ENCODE measurements at places on chromosomes 16 and 17. TPM values are rescaled to one million over a fixed set of nuclear protein-coding genes. Genes with fewer than 3 reads are reported as not detected.

DNA sequence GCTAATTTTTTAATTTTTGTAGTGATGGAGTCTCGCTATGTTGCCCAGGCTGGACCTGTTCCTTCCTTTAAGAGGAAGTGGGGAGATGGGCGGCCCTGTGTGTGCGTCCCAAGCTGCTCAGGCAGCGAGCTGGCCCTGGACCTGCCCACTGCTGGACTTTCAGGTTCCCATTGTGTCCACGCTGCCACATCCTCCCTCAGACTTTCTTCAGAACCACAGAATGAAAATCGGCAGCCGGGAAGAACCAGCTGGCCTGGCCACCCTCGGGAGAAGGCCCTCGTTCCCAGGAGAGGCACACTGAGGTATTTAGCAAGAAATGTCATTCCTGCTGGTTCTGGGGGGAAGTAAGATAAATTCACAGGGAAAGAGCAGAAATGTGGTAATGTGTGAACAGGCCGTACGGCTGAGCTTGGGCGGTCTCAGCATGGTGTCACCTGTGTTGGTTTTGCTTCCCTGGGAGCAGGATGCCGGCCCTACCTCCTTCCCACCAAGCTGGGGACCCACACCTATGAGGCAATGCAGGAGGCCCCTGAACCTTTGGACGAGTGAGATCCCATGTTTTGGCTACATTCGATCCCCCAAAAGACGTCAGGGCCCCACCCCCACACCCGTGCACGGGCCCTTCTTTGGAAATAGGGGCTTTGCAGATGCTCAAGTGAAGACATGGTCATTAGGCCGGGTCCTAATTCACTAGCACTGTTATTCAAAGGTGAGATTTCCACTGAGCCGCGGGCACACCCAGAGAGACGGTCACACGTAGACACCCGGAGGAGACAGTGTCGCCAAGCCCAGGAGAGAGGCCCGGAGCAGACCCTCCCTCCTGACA is 35.9 kb upstream of the ZNF469 start:
- DNase-seq = peak; percentile 35

- no peak for DNase-seq
These were observed 11.8 kb downstream of the CDC27 start for GRCh38 chr17:47177261-47177660.

DNA sequence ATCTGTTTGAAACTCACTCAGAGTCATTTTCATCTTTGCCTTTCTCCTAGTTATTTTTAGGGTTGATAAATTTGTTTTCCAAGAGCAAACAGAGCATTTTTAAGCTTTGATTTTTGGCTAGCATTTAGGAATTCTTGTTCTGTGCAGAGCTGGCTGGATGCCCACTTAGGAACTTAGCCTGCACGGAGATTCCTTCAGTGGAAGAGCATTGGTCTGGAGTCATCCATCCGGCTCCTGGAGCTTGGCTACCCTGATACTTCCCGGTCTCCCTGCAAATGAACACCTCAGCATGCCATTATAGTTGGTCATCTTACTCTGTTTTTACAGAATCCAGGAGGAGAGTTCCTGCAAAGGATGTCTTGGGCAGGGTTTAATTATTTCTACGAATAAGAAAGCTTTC is 57.1 kb downstream of the SPECC1 start:
- DNase-seq = no peak

GRCh38 chr16:80788027-80788426 is 16.4 kb downstream of the CDYL2 start:
- DNase-seq = no peak

DNA sequence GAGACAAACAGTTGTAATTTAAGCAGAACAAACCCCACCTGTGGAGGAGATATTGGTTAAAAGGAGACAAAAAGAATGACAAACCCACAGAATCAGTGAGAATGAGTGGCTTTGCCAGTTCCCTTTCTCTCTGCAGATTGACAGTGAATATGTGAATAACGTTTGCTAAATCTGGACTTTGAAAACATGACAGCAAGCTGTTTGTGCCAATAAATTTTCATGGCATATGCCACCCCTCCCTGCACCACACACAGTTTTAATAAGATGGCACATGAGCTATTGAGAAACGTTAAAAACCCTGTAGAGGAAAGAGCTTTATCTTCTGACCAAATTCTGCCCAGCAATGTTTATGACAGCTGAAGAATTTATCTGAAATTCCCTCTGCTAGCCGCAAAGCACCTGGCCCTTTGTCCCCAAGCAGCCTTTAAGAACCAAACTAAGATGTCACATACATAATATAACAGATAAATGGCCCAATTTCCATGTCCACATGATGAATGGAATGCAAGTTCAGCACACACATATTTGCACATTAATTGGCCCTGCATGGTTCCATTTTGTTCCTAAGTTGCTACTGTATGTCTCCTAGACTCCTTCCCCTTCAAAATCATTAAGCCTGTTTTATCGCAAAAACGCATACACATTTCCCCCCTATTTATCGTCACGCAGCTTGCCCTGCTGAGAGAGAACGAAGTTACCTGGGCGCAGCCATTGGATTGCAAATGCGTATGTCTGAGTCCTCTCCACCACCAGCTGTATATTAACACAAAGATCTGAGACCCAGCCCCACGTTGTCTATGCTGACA is 773.5 kb upstream of the EEF2KMT start:
- peak; percentile 42 for DNase-seq

DNA sequence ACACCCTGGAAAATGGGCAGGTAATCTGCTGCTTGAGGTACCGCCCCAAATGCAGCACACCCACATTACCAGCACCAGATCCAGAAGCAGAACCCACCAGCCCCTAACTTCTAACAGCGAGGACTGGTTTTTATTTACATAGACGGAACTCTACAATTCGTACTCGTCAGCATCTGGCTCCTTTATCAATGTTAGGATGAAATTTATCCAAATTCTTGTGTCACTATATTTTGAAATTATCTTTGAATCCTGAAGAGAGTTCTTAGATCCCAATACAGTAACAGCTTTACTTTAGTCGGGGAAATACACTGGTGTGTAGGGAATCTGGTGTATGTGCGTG is 332 bp upstream of the ALG1 start:
- no peak for DNase-seq

DNA sequence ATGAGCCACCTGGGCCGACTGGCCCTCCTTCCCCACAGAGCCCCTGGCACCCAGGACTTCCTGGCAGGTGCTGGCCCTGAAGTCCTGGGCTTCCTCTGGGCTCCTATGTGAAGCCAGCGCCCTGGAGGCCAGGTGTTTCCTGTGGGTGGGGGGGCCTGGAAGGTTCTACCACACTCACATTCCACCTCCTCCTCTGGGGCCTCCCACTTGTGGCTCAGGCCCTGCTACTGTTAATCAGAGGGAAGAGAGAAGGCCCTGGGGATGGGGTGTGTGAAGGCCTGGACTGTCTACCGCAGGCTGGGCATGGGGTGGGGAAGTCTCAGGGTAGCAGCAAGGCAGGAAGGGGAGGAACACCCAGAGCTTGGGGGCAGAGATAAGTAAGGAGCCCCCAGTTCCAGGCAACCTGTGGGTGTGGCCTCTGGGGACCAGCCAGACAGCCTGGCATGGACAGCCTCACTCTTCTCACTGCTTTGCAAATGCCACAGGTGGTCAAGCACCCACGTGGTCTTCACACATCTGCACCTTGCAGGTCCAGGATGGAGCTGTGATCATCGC is 111.9 kb upstream of the TNRC6C start:
- DNase-seq = no peak

GRCh38 chr16:9836118-9836736 is 346.0 kb downstream of the GRIN2A start:
- DNase-seq = no peak

DNA sequence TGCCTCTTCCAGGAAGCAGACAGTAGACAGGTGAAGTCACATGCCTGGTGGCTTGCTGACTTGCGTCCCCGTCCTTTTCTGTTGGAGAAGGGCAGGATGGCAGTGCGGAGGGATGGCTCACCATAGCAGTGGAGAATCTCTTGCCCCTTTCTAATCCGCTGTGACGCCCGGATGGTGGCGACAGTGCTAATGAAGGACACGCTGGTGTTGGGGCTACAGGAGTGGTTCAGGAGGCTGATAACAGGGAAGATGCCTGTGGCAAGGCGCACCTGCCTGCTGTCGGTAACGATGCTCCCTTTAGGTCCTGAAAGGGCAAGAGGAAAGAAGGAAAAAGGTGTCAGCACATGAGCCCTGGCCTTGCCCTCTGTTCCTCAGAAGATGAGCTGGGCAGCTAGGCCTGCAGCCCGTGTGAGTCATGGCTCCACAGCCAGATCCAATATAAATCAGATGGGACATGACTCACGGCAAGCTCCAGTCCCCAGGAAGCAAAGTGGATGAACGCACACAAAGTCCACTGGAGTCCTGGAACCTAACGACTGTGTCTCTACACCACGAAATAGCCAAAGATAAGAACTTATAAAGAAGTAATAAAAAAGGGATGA is 25.5 kb downstream of the SERPINF1 start:
- DNase-seq = no peak

GRCh38 chr17:66169839-66170238 is 22.1 kb downstream of the CEP112 start:
- DNase-seq = no peak

DNA sequence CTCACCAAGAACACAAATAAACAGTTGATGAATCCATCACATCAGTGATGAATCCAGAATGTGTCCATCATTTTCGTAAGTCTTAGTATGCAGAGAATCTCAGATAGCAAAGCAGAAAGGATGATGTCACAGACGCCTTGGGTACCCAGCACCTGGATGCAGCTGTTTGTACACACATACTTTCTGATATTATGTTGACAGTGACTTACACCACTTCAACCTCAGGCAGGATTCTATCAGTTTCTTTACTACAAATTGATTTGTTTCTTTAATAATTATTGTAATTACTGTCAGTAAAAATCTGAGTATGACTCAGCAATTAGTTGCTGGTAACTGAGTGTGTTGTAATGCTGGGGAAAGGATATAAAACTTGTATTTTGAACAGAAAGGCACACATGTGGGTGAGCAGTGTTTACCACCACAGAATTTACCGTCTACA is 159.8 kb downstream of the RPTOR start:
- DNase-seq = no peak

DNA sequence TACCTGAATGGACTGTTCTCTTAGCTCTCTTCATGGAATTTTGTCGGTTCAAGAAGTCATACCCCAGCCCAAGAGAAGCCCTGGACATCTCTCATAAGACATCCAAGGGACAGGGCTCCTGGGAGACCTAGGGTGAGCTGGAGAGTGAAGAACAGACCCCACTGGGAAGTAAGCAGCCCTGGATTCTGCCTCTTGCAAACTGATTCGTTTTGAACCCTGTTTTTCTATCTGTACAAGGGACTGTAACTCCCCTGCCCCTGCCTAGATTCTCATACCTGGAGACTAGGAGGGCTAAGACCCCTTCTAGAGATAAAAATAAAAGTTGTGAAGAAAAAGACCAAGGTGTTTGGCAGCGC is 449 bp downstream of the CCL3L1 start:
- DNase-seq = no peak

Gene LRRC37A
- 3.3 TPM for total RNA-seq

Gene LDHD
- 13.7 TPM for total RNA-seq

Gene ZG16
- not detected for total RNA-seq

Gene KRTAP2-3
- not detected for total RNA-seq

Gene SLC47A2
- not detected for total RNA-seq

Gene WNK4
- 0.24 TPM for total RNA-seq

Gene DUXB
- total RNA-seq = not detected

Gene DNAH3
- total RNA-seq = 0.90 TPM
